Activated CD4-positive, CD25-positive, alpha-beta regulatory T cell (primary cell): ENCODE measurements at places on chromosomes 1 and 21.

- DNase-seq, result no peak
Measured at GRCh38 chr1:8374812-8375211, 56.9 kb downstream of the SLC45A1 start.

DNA sequence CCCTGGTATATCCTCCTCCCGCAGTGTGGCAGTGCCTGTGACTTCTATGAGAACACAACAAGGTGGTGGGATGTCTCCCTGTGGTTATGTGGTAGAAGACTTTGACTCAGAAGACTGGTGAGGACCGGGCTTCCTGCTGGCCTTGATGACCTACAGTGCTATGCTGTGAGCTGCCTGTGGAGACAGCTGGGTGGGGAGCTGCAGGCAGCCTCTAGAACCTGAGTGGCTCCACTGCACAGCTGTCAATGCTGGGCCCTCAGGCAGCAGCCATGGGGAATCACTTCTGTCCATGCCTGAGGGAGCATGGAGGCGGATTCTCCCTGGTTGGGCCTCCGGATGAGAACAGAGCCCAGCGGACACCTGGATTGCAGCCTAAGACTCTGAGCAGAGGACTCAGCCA is 14.9 kb downstream of the SLC1A7 start:
- no peak for DNase-seq

DNA sequence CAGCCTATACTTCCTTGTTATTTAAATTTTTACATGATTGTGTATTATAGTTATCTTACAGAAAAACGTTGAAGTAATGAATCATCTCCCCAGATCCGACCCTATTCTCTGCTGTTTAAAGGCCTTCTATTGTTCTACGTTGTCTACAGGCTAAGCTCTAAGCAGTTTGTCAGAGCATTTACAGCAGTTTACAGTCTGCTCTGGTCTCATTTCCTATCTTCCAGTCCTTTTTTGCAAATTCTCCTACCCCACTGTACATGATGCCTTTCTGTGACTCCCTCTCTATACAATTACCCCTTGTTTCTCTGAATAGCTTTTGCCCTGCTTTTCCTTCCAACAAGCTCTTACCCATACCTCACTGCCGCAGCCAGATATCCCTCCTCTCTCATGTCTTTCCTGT is 319.2 kb upstream of the FMN2 start:
- DNase-seq, result no peak

- DNase-seq, result no peak
Measured at GRCh38 chr1:237141502-237141901, 99.5 kb downstream of the RYR2 start.

GRCh38 chr1:239184561-239185244 is 201.7 kb upstream of the CHRM3 start:
- DNase-seq, result no peak

GRCh38 chr21:35965699-35966098 is 94.6 kb downstream of the SETD4 start:
- no peak for DNase-seq

DNA sequence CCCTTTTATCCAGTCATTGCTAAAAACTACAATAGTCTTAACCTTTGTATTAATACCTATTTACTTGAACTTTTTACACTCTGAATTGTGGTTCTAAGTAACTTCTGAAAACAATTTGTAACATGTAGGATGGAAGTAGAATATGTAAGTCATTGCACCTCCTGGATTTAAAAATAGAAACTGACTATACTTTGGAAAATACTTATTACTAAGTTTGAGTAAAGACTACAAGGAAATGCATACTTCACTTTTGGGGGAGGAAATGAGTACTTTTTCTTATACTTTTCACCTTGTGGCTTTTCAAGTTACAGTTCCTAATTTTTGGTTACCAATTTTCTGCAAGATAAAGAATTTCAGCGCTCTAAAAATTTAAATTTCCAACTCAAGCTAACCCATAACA is 8.7 kb downstream of the RGS18 start:
- no peak for DNase-seq

DNA sequence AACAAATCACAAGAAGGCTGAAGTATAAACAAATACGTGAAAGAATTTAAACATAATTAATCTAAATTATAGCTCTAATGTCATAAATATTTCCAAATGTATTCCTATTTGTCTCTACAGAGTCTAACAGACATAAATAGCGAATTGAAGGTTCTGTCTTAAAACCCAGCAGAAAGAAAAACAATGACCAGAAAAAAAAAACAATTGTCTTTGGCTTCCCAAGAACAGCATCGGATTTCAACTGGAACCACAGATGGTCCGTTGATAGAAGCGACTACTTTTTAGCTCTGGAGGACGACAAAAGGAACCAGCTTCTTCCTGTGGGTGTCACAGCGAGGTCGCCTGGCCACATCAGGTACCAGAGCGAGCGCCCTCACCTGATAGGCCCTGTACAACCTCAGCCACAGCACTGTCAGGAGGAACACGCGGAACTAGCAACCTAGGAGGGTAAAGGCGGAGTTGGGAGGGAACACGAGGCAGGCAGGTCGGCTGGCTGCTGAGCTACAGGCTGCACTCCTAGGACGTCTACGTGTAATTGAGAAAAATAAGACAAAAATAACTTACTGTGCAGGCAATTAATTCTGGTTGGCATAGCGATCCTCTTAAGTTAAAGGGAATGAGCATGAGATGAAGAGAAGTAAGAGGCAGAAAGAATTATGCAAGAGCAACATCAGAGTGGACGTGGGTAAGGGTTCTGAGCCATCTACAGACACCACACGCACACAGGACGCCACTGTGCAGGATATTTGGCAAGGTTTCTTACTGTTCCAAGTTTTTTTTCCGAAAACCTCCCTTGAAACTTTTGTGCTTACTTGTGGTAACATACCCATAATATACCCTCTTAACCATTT is 16.7 kb upstream of the PRDM15 start:
- no peak for DNase-seq

DNA sequence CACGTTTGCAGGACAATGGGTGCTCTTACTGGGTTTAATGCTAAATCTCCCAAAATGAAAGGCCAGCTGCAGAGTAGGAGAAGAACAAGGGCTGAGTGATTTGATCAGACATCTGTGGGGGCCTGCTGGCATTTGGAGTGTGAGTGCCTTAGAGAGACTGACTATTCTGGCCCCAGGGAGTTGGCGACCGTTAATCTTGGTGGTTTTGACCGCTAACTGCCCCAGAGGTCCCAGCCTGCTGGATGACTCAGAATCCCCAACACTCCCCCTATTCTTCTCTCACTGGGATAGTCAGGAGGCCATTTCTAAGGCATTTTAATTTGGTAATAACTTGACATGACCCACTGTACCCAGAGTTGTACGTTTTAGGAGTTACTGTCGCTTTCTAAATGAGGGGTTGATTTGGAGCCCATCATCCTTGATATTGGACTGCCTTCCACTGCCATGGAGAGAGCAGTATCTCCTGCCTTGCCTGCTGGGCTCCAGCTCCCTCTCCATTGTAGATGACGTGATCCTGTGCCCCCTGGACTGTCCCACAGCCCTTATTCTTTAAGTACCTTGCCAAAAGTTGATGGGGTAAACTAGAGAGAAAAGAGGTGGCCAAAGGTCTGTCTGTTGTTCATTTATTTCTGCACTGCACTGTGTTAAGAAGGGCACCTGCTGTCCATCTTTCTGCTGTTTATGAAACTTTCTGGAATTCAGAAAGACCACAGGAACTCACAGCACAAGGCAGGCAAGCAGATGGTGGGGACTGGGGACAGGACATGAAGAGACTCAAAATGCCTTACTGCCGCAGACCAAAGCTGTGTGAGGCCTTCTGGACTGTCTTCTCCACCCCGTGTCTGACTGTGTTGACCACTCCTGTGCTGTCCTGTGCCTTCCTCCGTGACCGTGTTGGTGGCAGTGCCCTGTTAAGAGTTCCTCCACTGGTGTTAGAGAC is 98.2 kb upstream of the ARTN start:
- DNase-seq, result no peak

DNA sequence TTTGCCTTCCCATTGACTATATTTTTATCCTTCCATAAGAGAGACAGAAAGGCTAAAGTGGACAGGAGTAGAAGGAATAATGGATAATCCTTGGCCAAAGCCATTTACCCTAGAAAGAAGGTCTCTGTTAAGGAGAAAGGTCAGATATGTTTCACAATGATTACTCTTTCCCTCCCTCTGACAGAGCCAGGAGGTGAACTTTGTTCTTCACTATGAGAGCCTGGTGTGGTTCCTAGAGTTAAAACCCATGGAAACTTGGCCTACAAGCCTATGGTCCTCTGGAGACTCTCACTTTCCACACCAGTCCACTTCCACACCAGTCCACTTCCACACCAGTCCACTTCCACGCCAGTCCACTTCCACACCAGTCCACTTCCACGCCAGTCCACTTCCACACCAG is 479.9 kb upstream of the ZP4 start:
- DNase-seq, result no peak

- no peak for DNase-seq
Measured at GRCh38 chr1:9166289-9167235, 37.7 kb upstream of the GPR157 start.

GRCh38 chr1:234956821-234957329 is 171.8 kb downstream of the TOMM20 start:
- DNase-seq, result no peak

DNA sequence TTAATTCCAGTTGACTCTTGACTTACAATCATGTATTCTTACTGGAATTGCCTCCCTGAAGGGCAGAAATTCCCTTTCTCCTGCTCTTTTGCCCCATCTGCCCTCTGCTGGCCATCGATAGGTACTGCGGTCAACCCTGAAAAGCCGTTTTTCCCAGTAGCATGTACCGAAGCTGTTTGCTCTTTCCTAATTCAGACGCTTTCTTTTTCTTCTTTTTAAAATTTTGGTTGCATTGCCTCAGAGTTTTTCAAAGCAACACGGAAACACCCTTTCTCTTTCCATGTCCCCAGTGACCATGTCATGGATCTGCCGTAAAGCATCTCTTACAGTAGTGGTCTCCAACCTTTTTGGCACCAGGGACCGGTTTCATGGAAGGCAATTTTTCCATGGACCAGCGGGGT is 164.2 kb upstream of the C1orf21 start:
- DNase-seq, result peak; percentile 6

GRCh38 chr1:21293537-21294265 is 3.4 kb upstream of the ECE1 start:
- DNase-seq, result peak; percentile 18
